ENCODE measurements at places on chromosomes 2 and 18.

- peak; percentile 87 for DNase-seq
Measured at GRCh38 chr18:79951545-79952455, at the start of gene SLC66A2. Gene SLC66A2 (minus strand): TSS chr18:79951653. CDS start chr18:79950926, 727 bp downstream.

GRCh38 chr2:177812713-177813396 is 259.7 kb downstream of the PDE11A start:
- no peak for DNase-seq

DNA sequence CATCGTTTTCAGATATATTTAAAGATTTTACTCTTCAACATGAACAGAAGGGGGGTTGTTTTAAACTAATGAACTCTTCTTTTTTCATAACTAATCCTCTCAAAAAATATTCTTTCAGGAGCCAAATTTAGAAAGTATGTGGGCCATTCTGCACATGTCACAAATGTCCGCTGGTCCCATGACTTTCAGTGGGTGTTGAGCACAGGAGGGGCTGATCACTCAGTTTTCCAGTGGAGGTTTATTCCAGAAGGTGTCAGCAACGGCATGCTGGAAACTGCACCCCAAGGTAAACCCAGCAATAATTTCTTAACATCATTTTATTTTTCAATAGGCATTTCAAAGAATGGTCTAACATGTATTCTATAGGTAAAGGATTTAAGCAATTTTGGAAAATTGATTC is 136.0 kb downstream of the EML6 start:
- DNase-seq: no peak

GRCh38 chr2:45993476-45993991 is 303.7 kb upstream of the EPAS1 start:
- DNase-seq: peak; percentile 62

DNA sequence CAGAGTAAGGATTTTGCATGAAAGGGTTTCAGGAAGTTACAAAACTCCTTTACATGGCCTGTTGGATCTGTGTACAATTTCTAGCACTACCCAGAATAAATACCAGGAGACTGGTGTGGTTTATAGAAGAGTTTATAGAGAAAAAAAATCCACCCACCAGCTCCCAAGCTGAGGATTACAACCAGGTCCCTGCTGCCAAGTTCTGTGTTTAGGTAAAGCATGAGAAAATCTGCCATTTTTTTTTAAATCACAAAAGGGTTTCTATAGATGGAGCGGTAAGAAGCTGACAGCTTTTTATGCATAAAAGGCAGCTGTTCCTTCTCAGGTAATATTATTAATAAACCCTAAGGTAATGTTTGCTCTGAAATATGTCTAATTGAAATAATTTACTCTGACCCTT is 545.4 kb upstream of the ZEB2 start:
- DNase-seq: no peak

DNA sequence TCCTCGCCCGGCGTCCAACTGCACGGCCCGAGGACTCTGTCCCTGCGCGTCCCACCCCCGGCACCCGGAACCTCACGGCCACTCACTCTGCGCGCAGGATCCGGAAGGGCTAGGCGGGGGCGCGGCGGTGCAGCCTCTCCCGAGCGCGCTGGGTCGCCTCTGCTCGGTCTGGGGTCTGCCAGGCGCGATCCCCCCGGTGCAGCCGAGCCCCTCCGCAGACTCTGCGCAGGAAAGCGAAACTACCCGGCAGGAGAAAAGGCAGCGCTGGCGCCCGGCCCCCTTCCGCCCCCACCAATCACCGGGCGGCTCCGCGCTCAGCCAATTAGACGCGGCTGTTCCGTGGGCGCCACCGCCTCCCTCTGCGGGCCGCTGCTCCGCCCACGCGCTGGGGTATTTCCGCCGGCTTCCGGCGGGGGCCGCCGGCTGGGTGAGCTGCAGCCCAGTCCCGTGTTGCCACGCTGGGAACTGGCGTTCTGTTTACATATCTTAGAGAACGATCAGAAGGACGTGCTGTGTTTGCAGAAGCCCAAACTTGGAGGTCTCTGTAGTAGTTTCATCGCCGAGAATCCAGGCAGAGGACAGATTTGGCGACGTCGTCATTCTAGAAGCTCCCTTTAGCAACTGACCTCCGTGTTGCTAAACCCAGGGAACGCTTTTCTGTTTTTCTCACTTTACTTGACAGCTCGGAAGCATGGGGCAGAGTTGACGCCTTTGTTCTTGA is at the start of gene STAT1:
STAT1 (minus strand) TSS at position 240 of the 721 bp plus-strand sequence. CDS start 4,168 bp downstream, outside the sequence.
- DNase-seq: peak; percentile 81

- no peak for DNase-seq
Measured at GRCh38 chr2:45684756-45685155, 33.3 kb downstream of the PRKCE start.
